ENCODE measurements at places on chromosomes 6 and 20. TPM values are rescaled to one million over a fixed set of nuclear protein-coding genes. Genes with fewer than 3 reads are reported as not detected.

- H3K36me3 ChIP-seq = no peaks in the 10 kb centered on the region
- DNase-seq = no peak
- H3K4me3 ChIP-seq = no peak overlapping the region
- no peak overlapping the region for H3K27ac ChIP-seq
- no peaks in the 10 kb centered on the region for H3K4me1 ChIP-seq
These were observed 525.5 kb downstream of the TENT5A start for GRCh38 chr6:81226957-81227356.

- no peaks in the 10 kb centered on the region for H3K36me3 ChIP-seq
- no peak overlapping the region for H3K4me3 ChIP-seq
- peaks cover 24% of the 10 kb centered on the region for H3K27me3 ChIP-seq
- DNase-seq = no peak
- H3K4me1 ChIP-seq = no peaks in the 10 kb centered on the region
These were observed 2.5 kb downstream of the CALHM4 start for GRCh38 chr6:116556065-116556464.

Gene ANKEF1
- total RNA-seq = 0.58 TPM

GRCh38 chr6:169665289-169665688 lies 36.5 kb downstream of the WDR27 start:
- no peak overlapping the region for H3K4me3 ChIP-seq
- peaks cover 6% of the 10 kb centered on the region for H3K36me3 ChIP-seq
- no peaks in the 10 kb centered on the region for H3K27me3 ChIP-seq
- peaks cover 6% of the 10 kb centered on the region for H3K4me1 ChIP-seq

Gene SLC26A8
- not detected for total RNA-seq

Gene EYA4
- not detected for total RNA-seq

- no peak for DNase-seq
- no peak overlapping the region for H3K4me3 ChIP-seq
- no peaks in the 10 kb centered on the region for H3K4me1 ChIP-seq
- H3K27ac ChIP-seq = no peak overlapping the region
These were observed 232.5 kb downstream of the RFPL4B start for GRCh38 chr6:112579601-112580000.

GRCh38 chr6:20119485-20119884 lies 92.8 kb downstream of the MBOAT1 start:
- no peaks in the 10 kb centered on the region for H3K27me3 ChIP-seq
- H3K36me3 ChIP-seq = peaks cover 20% of the 10 kb centered on the region
- H3K4me3 ChIP-seq = no peak overlapping the region
- no peaks in the 10 kb centered on the region for H3K4me1 ChIP-seq
- DNase-seq = no peak

- H3K27me3 ChIP-seq = peaks cover 38% of the 10 kb centered on the region
- H3K4me1 ChIP-seq = peaks cover 10% of the 10 kb centered on the region
- no peak for DNase-seq
- no peak overlapping the region for H3K27ac ChIP-seq
These were observed 13.4 kb upstream of the RPS6KA2 start for GRCh38 chr6:166640342-166641043.

GRCh38 chr6:53411451-53411850 lies 62.7 kb upstream of the ELOVL5 start:
- H3K4me3 ChIP-seq = no peak overlapping the region
- no peaks in the 10 kb centered on the region for H3K4me1 ChIP-seq
- no peak overlapping the region for H3K27ac ChIP-seq

- H3K4me3 ChIP-seq = no peak overlapping the region
- DNase-seq = no peak
- H3K27ac ChIP-seq = peak overlapping the region; percentile 82
- H3K27me3 ChIP-seq = no peaks in the 10 kb centered on the region
These were observed 13.0 kb downstream of the RPRD1B start for GRCh38 chr20:38046572-38046971.

- no peaks in the 10 kb centered on the region for H3K27me3 ChIP-seq
- peaks cover 55% of the 10 kb centered on the region for H3K36me3 ChIP-seq
- DNase-seq = no peak
- no peak overlapping the region for H3K4me3 ChIP-seq
These were observed 42.4 kb downstream of the PLAGL2 start for GRCh38 chr20:32164984-32165735.

Gene MAK
- total RNA-seq = 0.47 TPM

Gene MCCD1
- total RNA-seq = not detected

Gene PSMF1
- total RNA-seq = 172 TPM

- H3K36me3 ChIP-seq = no peaks in the 10 kb centered on the region
- no peak overlapping the region for H3K27ac ChIP-seq
- no peak for DNase-seq
- H3K4me1 ChIP-seq = no peaks in the 10 kb centered on the region
These were observed 191.6 kb downstream of the DST start for GRCh38 chr6:56450882-56451739.

Gene NRN1
- total RNA-seq = 4.8 TPM

Gene FRMD1
- total RNA-seq = not detected

Gene SYCP2
- total RNA-seq = 5.3 TPM

Gene IL17F
- total RNA-seq = not detected

DNA sequence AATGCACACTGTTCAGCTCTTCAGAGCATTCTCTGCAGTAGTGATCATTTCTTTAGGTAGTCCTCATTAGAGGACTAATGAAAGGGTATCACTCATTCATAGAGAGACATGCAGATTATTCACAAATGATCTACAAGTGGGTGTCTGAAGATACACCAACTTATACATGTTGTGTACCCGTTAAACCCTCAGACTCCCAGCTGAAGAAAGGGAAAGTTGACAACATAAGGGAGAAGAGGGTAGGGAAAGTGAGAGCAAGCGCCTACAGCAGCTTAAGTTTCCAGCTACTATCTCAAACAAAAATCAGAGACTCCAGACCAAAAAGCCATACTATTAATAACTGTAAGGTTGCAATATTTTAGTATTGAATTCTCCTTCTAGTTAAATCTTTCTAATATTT lies 37.1 kb downstream of the FAXC start:
- no peaks in the 10 kb centered on the region for H3K4me1 ChIP-seq
- no peak for DNase-seq
- H3K4me3 ChIP-seq = no peak overlapping the region
- H3K36me3 ChIP-seq = no peaks in the 10 kb centered on the region

Gene PTP4A1
- total RNA-seq = 71.9 TPM

GRCh38 chr6:5638666-5639065 lies 368.1 kb downstream of the NRN1 start:
- H3K36me3 ChIP-seq = peaks cover 5% of the 10 kb centered on the region
- H3K4me3 ChIP-seq = no peak overlapping the region
- no peak overlapping the region for H3K27ac ChIP-seq
- H3K4me1 ChIP-seq = no peaks in the 10 kb centered on the region

Gene KCNB1
- 0.07 TPM for total RNA-seq

Gene ETV7
- 0.54 TPM for total RNA-seq

DNA sequence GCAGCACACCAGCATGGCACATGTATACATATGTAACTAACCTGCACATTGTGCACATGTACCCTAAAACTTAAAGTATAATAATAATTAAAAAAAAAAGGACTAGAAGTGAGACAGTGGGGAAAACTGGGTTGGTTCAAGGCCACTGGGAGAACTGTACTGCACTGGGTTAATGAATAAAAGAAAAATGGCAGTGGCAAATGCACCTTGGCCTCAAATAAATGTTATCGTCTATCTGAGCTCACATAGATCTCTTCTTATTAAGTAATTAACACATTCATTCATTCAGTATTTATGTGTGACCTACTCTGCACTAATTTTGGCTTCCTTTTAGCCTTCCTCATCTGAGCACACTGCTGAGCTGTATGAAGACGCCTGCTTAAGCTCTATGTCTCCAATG lies 17.5 kb downstream of the CITED2 start:
- H3K27me3 ChIP-seq = no peaks in the 10 kb centered on the region
- H3K4me3 ChIP-seq = no peak overlapping the region
- H3K4me1 ChIP-seq = peaks cover 14% of the 10 kb centered on the region

GRCh38 chr6:113860181-113860955 lies 3.2 kb downstream of the MARCKS start:
- peaks cover 15% of the 10 kb centered on the region for H3K4me1 ChIP-seq
- peak overlapping the region; percentile 73 for H3K4me3 ChIP-seq
- H3K36me3 ChIP-seq = peaks cover 1% of the 10 kb centered on the region
- H3K27ac ChIP-seq = peak overlapping the region; percentile 5
- DNase-seq = peak; percentile 28
- peaks cover 36% of the 10 kb centered on the region for H3K27me3 ChIP-seq

- H3K4me3 ChIP-seq = no peak overlapping the region
- no peaks in the 10 kb centered on the region for H3K36me3 ChIP-seq
- H3K27ac ChIP-seq = no peak overlapping the region
These were observed 197.1 kb downstream of the EPHA7 start for GRCh38 chr6:93222071-93222851.

Gene RUNX2
- total RNA-seq = 18.3 TPM
